ENCODE measurements at places on chromosomes 1 and 21.

DNA sequence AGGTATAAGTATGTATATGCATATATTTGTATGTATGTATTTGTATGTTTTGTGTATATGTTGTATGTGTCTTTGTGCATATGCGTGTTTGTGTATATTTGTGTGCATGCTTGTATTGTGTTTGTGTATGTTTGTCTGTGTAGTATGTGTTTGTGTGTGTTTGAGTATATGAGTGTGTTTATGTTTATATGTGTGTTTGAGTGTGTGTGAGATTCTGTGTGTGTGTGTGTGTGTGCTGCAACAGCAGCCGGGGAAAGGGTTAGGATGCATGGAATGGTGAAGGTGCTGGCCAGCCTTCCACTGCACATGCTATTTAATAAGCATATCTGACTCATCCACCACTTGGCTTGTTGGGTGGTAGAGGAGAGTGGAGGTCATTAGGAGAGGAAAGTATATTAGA is 46.6 kb upstream of the RAB4A start:
- DNase-seq: no peak

GRCh38 chr1:76023669-76024435 is 50.7 kb upstream of the ST6GALNAC3 start:
- no peak for DNase-seq

DNA sequence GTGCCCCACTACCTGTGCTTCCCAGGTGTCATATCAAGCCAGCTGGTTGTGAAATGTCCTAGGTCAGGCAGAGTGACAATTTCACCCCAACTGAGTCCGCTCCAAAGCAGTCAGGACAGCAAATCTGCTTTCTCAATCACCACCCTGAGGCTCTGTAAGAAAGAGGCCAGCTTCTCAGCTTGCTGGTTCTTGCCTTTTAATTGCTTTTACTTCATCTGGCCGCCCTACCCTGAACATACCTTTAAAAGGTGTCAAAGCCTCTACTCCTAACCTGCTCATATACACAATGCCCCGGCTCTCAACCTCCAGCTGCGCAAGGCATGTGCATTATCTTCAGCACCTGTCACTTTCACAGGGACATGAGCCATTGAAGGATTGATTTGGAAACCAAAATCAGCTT is 581.6 kb downstream of the NPHP4 start:
- no peak for DNase-seq

DNA sequence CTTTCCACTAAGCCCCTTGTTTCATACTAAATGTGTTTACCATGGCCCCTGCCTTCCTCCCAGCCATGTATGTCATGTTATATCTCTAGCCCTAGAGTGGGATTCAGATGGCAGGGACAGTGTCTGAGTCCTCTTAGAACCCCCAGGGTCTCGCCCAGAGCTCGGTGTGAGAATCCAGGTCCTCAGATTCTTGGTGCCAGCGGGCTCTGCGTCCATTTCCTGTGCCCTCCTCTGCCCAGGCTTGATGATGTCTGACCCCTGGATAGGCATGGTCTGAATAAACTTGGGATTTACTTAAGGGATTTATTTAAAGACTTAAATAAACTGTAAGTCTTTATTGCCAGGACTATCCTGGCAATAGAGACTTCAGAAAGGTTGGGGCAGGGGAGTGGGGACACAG is 6.2 kb upstream of the KISS1 start:
- DNase-seq: no peak

GRCh38 chr1:96475903-96476302 is 245.7 kb upstream of the PTBP2 start:
- no peak for DNase-seq

DNA sequence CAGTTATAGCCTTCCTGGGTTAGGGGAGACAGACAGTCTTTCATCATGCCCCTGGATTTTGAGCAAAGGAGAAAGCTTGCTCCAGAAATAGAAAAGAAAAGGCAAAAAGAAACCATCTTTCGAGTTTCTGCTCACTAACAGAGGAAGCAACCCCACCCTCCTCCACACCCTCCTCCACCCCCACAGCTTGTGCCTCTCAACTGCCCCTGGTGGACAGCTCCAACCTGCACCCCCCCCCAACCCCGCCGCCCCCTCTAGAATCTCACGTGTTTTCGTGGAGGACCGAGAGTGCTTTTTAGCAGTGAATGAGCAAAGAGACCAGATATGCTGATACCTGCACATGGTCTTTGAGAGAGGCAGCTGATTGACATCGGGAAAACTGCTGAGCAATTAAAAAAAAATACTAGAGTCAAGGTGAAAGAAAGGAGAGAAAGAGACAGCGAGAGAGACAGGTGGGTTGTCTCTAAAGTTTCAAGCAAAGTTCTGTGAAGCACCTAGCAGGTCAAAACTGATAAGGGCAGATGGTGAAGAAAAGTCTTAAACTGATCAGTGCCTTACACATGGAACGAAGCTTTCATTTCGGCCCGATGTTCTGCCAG is 358.3 kb downstream of the KIF26B start:
- no peak for DNase-seq

- no peak for DNase-seq
Measured at GRCh38 chr21:45522986-45523385, 19.3 kb downstream of the SLC19A1 start.

GRCh38 chr1:37423810-37424209 is 50.6 kb upstream of the ZC3H12A start:
- DNase-seq: no peak

DNA sequence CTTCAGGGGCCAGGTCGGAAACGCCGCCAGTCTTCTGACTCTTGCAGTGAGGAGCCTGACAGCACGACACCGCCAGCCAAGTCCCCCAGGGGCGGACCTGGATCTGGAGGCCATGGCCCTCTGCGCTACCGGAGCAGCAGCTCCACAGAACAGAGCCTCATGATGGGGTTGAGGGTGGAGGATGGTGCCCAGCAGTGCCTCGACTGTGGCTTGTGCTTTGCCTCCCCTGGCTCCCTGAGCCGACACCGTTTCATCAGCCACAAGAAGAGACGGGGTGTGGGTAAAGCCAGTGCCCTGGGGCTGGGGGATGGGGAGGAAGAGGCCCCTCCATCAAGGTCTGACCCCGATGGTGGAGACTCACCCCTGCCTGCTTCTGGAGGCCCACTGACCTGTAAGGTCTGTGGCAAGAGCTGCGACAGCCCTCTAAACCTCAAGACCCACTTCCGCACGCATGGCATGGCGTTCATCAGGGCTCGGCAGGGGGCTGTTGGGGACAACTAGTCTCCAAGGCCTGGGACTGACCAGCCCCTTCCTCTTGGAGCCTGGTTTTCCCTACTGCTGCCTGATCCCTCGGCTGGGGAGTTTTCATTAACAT is 8.7 kb downstream of the ZNF687 start:
- DNase-seq: no peak

GRCh38 chr1:43803646-43804045 is 96.3 kb downstream of the ST3GAL3 start:
- DNase-seq: no peak

DNA sequence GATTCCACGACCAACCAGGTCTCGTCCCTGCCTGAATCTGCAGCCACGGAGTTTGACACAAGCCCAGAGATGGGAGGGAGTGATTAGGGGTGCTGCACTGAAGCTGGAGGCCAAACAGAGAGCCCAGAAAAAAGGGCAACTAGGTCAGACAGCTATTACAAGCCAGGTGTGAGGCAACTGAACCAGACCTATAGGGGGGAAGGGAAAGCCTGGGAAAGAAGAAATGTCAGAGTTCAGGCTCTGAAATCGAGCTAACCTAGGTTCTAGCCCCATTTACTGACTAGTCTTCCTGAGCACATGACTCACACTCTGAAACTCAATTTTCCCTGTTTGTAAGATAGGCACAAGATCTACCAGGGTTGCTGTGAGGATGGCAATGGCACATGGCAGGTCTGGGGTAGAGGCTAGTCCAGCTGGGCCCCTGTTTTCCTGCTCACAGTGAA is 1.7 kb downstream of the DHCR24 start:
- DNase-seq: no peak

GRCh38 chr1:22077728-22078127 is 25.2 kb downstream of the CDC42 start:
- no peak for DNase-seq

DNA sequence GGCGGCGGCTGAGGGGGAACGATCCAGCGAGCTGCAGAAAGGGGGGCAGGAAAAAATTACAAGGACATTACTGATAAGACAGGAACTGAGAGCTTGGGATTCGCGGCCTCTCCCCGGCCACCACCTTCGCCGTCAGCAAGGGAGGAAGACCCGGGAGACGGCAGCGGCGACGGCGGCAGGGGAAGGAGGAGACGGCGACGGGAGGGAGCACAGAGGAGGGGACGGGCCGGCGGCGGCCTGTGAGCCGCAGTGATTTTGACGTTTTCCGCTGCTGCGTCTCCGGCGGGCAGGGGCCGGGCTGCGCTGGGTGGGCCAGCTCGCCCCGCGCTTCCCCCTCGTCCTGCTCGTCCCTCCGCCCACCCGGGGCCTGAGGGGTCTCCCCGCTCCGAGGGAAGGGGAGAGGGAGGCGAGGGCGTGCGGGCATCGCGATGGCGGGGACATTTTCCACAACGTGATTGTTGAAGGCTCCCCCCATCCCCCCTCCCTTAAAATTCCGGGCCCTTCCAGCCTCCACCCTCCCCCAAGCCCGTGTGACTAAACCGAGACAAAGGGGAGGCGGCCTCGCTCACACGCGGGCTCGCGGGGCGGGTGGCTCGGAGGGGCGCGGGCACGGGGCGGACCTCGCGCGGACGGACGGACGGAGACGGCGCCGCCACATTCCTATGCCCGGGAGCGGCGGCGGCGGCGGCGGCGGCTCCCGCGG is 407 bp downstream of the CAMSAP2 start:
- DNase-seq: peak; percentile 61

GRCh38 chr1:62317021-62317768 is 2.0 kb downstream of the KANK4 start:
- DNase-seq: no peak

- DNase-seq: no peak
Measured at GRCh38 chr1:237789619-237790018, 101.1 kb downstream of the ZP4 start.

DNA sequence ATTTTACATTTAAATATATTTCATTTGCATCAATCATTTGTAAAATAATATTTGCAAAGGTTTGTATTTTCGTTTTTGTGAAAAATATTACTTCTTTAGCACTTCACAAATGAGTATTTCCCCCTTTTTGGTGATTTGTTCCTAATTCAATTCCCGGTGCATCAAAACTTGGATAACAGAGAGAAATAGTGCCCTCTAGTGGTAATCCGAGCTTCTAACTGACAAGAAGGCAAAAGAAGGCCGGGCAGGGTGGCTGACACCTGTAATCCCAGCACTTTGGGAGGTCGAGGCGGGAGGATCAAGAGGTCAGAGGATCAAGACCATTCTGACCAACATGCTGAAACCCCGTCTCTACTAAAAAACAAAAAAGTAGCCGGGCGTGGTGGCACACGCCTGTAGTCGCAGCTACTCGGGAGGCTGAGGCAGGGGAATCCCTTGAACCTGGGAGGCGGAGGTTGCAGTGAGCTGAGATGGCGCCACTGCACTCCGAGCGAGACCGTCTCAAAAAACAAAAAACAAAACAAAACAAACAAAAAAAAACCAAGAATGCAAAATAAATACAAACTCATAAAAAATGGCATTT is 137.7 kb downstream of the COL11A1 start:
- no peak for DNase-seq

DNA sequence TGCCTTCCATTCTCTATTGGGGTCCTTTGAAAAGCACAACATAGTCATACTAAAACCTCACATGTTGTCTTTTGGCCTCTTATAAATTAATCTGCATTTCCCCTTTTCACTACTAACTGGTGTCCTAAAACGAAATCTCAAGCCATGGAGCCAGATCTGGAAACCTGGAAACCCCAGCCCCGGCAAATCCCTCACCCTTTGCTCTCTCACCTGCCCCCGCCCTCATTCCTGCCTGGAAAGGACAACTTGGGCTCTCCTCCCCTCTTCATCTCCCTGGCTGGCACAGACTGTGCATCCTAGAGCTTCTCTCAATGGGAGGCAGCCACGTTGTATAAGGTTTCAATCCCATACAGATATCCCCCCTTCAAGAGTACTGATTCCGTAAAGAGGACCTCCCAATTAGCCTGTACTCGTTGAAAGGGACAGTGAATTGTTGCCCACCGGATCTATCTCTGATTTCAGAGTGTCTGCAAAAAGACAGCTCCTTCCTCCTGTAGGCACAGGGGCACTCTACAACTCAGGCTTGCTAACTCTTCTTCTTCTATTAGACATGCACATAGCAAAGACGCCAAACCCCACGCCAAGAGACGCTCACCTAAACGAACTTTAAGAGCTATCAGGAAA is 1.4 kb downstream of the DUSP10 start:
- no peak for DNase-seq

DNA sequence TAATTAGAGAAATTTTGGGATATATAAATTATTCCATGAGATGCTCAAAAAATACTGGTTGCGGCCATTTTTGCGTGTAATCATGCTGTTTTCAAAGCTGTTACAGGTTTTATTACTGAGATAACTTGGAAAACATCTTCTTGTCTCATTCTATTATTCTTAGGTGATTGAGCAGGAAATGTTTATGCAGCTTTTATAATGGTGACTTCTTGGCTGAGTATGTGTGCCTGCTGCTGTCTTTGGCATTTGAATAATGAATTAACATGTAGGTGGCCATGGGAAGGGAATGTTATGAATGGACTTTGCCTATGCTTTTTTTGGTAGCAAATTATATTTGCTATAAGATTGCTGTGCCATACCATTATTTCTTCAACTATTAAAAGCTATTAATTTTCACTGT is 52.5 kb downstream of the RASAL2 start:
- no peak for DNase-seq

GRCh38 chr1:46401154-46401913 is 7.2 kb downstream of the FAAH start:
- no peak for DNase-seq

- DNase-seq: peak; percentile 91
Measured at GRCh38 chr1:46303038-46303871, at the start of the genes LRRC41 and UQCRH. TSS of gene LRRC41 (minus strand) at chr1:46303616. CDS start at chr1:46303322, 294 bp downstream. TSS of gene UQCRH (plus strand) at chr1:46303698. CDS start at chr1:46303767, 69 bp downstream.

DNA sequence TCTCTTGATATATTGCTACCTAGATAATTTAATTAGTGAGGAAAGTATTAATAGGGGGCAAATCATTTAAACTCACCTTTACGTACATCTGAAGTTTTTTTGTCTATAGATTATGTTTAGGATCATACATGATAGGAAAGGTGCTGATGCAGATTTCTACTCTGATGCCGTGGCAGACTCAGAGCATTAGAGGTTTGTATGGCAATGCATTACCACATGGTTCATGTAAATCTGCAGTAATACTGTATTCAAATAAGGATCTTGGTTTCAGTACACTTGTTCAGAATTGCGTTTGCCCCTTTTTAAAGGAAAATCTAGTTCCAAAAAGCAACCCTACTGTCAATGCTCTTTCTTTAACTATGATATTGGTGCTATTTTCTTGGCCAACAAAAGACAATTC is 288.3 kb downstream of the PTPRC start:
- no peak for DNase-seq

- no peak for DNase-seq
Measured at GRCh38 chr1:92933459-92933858, 27.8 kb downstream of the DIPK1A start.

DNA sequence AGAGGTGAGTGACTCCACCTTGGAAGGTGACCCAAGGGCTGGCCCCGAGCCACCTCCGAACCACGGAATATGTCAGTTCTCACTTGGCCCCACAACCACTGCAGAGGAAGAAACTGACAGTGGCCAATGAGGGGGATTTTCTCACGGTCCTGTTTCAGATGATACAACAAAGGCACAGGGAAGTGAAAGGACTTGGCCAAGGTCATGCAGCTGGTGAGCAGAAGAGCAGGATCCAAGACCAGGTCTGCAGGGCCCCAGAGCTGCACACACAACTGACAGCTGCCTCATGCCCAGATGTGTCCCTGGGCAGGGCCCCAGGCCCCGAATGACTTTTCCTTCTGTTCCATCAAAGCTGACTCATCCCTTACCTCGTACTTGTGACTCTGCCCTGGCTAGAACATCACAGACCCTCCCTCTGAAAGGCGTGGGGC is 25.8 kb upstream of the EVA1B start:
- no peak for DNase-seq
